T-helper 22 cell (primary cell): ENCODE measurements at places on chromosomes 12 and 14.

DNA sequence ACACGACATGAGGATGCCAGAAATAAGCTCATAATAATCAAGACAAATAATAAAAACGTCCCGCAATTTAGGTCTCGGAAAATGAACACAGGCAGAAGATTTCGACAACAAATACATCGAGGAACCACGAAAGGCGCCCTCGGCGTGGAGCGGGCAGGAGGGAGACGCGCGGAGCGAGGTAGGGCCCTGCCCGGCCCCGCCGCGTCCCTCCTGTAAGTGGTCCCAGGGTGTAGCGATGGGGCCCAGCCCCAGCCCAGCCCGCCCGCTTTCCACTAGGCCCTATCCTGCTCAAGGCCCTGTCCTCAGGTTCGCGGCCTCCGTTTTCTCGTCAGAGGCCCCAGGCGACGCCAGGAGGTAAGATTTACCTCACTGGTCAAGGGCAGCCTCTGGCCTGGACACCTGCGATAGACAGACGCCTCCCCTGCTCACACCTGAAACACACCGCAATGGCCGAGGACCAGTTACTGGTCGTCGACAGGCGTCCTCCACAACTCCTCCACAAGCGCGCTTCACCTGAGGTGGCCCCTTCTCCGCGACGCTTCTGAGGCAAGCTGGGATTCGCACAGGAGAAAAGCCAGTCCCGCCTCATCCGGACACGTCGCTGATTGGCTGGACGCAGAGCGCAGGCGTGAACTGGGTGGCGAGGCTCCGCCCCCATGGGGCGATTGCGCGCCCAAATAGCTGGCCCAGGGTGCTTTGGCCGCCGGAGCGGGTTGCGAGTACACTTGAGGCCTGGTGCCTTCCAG lies at the start of gene SYCP3:
Gene SYCP3, minus strand, starts transcription at position 543 of the 746 bp plus-strand sequence. CDS start 1,527 bp downstream, outside the sequence.
- no peak for DNase-seq

- no peak for DNase-seq
Observed at GRCh38 chr12:6771091-6771495, 1.2 kb upstream of the LAG3 start.

DNA sequence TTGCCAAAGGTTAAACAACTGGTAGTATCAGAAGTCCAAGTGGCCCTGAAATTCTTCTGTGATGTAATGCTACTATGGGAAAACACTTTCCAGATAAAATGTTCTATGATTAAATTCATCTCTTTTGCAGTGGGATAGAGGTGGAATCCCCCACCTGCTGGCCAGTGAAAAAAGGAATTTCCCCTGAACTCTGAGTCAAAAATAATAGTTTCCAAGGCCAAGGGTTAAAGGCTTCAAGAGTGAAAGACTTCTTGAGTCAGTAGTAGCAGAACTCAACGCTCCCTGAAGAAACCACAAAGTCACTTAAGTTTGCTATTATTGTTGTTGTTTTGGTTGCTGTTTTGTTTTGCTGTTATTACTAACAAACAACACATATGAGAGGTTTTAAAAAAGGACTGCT lies 330.8 kb downstream of the SOX5 start:
- no peak for DNase-seq

GRCh38 chr12:86254399-86255107 lies 1.6 kb downstream of the MGAT4C start:
- DNase-seq, result no peak

DNA sequence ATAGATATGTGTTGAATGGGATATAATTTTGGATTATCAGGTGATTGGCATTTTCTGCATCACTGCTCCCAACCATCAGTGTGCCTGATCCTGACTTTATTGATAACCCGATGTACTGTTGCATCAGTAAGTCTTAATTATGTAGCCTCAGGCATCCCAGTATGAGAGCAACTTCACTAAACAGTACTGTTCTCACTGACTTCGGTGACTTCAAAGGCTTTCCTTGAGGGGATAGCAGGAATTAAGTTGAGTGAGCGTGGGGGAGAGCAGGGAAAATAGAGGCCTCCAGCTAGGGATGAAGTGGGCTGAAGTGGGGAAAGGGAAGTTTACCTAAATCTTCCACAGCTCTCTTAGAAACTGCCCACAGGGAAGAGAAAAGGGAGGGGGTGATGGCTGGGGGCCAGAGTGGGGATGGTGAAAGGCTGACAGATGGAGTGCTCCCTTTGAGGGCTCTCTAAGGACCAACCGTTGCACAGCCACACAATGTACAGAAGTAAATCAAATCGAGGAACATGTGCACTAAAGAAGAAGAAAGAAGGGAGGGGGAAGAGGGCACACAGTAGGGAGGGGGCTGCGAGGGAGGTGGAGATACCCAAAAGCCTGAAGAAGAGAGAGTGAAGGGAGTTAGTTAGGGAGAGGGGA lies 10.7 kb upstream of the NEUROD4 start:
- no peak for DNase-seq

- peak; percentile 25 for DNase-seq
Observed at GRCh38 chr14:50344116-50344775, 32.1 kb downstream of the DMAC2L start.

GRCh38 chr12:10557329-10557728 lies 51.6 kb downstream of the EIF2S3B start:
- no peak for DNase-seq

- DNase-seq, result peak; percentile 7
Observed at GRCh38 chr12:39990122-39991101, 115.5 kb downstream of the SLC2A13 start.

- no peak for DNase-seq
Observed at GRCh38 chr12:48937170-48937569, 11.9 kb upstream of the FKBP11 start.

DNA sequence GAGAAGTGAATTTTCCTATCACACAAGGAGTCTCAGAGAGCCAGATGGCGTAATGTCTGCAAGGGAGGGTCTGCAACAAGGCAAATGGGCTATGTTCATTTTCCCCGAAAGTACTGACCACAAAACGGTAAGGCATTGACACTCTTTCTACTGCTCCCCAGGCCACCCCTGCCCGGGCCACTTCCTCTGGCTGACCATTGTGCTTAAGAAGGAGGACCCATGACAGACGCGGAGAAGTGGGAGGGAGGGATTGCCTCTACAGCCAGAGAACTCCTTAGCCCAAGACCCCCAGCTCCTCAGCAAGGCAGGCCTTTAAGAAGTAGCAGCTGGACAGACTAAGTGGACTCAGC lies 1.2 kb downstream of the NCKAP5L start:
- DNase-seq, result no peak

DNA sequence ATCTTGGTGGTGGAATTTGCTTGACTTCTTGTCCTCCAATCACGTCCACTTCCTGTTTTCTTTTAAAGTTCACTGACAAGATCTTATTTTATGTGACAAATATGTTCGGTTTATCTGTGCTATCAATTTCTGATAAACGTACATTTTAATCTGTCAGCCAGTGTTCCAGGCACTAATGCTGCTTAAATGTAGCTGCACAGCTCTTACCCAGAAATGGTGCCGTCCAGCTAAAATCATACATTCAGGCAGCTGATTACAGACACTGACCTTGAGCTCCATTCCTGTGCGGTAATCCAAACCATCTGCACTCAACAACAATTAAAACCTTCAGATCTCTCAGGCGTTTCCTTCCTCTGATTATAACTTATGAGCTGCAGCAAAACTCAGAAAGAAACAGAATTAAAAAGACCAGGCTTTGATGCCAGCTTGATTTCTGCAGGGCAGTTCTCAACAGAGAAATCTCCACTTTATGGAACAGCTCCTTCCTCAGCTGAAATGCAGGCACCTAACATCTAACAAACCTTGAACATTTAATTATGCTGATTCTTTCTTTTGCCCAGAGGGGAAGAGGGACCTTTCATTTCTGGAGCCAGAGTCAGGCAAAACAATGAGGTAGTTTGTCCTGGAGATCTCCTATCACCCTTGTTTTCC lies 26.4 kb upstream of the RASSF3 start:
- no peak for DNase-seq

GRCh38 chr14:82328442-82328841 lies 794.8 kb upstream of the SEL1L start:
- no peak for DNase-seq

- no peak for DNase-seq
Observed at GRCh38 chr12:53344487-53344823, 8.3 kb upstream of the SP7 start.

GRCh38 chr12:120841525-120841924 lies 62.6 kb downstream of the SPPL3 start:
- DNase-seq, result no peak

DNA sequence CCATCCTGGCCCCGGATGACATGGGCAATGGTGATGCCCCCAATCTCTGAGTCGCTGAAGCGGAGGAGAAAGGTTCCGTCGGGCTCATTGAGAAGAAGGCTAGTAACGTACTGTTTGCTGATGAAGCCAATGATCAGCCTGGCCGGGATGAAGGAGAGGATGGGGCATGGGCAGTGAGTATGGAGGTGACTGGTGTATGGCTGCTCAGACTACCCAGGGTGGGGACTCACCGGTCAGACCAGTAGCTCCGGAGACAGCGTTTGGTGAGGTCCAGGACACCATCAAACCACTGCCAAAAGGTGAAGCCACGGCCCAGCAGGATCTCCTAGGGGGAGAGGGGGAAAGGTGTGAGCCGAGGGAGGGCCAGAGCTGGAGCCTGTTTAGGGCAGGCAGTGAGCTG lies 10.9 kb downstream of the NAB2 start:
- DNase-seq, result no peak

DNA sequence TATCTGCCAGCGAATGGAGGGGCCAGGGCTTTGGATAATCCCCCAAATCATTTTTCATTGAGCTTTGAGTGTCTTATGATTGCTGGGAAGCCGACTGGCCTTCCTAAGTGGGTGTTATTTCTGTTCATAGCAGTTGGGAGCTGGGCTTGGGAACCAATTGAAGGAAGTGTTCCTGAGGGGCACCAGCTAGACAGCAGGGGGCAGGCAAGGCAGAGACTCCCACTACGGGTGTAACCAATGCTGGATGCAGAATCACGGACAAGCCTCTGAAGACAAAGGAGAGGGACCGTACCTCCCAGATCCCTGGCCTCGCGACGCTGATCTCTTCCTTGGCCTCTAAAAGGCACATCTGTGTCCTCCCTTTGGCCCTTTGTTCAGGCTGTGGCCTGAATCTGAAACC lies 149.0 kb upstream of the PRMT8 start:
- no peak for DNase-seq

DNA sequence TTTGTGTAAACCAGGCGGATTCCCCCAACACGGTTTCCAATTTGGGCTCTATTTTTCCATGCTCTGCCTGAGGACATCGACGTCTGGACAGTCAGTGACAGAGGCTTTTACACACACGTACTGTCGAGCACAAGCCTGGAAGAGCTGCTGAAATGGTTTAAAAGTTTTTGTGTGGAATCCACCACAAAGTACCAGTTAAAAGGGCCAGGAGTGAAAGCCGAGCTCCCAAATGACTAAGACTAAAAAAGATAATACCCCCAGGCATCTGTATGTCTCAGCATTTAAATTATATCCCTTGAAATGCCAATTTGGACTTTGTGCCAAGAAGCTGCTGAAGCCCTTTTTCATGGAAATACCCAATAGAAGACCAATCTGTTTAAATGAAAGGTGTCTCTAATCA lies 173.2 kb downstream of the EGLN3 start:
- DNase-seq, result no peak

GRCh38 chr12:11981121-11981733 lies 89.5 kb upstream of the BCL2L14 start:
- DNase-seq, result peak; percentile 45

DNA sequence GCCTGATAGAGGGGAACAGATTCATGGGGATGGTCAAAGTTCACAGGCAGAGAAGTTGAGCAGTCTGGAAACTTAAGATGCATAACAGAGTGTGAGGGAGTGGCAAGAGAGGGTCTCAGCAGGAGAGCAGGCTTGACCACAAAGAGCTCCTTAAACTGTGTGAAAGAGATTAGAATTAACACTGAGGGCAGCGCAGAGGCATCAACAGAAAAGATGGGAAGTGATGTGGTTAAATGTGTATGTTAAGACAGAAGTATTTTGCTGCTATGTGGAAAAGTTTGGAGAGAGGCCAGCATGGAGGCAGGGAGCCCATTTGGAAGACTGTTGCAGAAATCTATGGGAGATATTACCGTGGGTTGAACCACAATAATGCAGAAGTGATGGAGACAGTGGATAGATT lies 122.7 kb upstream of the LMNTD1 start:
- no peak for DNase-seq

DNA sequence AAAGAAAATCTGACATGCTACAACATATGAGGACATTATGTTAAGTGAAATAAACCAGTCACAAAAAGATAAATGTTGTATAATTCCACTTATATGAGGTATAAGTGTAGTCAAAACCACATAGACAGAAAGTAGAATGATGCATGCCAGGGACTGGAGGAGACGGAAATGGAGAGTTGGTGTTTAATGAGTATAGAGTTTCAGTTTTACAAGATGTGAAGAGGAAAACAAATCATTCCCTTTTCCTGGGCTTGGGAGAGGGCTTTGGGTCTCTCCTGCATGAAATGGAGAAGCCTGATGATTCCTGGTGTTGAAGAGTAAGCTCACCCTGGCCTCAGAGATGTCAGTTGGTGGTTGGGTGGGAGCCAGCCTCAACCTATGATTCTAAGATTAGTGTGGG lies 158.4 kb upstream of the PLXNC1 start:
- DNase-seq, result no peak

DNA sequence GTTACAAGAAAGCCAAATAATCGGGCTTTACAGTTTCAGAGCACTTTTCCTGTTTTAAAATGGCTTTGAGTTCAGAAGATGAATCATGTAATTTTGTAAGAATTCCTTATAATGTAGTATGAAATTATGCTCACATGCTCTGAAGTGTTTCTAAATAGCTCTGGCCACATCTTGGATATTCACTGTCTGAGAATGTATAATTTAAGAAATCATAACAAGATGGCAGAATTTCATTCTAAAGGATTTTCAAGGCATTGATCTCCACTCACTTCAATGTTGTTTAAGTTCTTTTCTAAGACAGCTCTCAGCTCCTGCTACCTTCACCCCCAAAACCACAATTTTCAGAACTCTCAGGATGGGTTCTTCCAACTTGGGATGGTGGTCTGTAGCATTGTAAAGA lies 180.1 kb downstream of the DACT1 start:
- DNase-seq, result no peak

DNA sequence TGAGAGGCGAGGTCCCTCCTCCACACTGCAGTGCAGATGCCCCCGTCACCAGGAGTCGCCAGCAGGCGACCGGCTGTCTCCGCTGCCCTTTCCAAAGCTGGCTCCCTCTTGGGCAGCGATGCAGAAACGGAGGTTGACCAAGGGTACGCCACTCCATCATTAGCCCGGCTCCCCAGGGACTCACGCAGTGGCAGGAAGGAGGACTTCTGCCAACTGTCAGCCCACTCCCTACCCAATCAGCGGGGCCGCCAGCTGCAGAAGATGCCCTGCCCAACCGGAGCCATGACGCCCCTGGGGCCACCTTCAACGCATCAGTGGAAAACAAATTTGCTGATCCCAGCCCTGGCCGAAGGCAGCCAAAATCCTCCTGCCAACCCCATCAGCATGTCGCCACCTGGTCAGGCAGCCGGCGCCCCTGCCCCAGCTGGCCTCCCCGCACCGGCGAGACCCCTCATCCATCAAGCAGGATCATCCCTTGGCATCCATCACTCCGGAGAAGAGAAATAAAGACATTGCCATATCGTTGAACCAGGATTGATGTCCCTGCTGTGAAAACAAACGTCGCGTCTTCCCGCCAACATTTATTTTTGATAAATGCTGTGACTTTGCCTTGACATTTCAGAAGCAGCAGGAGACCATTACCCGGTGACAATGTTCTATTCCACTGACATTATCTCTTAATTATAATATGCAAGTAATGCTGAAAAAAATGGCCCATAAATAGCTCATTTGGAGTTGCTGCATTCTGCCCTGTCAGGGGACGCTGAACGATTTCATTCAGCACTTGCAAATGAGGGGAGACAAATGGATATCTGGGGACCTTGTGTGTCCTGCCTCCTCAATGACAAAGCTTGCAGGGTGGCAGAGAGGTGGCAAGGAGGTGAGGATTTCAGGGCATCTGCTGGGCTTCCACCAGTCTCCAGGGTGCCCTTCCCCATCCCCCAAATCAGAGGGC lies 105.1 kb downstream of the SCARB1 start:
- no peak for DNase-seq
